Inflammatory macrophage treated with lipopolysaccharide for 4 hours (primary cell): ENCODE measurements at places on chromosomes 1 and 21.

DNA sequence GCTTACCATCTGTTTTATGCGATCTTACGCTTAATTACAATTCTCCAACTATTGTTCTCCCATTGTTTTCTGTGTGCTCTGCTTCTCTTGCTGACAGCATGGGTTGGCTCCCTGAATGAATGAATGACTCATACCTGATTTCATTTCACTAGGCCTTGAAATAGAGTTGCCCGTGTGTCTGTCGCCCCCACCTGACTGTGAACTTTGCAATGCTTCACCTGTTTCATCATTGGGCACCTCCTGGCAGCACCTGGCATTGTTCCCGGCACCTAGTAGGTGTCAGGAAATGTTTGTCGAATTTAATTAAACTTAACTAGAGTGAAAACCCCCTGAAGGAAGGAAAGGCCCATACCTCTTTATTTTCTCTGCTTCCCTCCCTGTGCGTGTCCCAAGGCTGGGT is 120.5 kb upstream of the KLHDC7A start:
- DNase-seq: no peak

DNA sequence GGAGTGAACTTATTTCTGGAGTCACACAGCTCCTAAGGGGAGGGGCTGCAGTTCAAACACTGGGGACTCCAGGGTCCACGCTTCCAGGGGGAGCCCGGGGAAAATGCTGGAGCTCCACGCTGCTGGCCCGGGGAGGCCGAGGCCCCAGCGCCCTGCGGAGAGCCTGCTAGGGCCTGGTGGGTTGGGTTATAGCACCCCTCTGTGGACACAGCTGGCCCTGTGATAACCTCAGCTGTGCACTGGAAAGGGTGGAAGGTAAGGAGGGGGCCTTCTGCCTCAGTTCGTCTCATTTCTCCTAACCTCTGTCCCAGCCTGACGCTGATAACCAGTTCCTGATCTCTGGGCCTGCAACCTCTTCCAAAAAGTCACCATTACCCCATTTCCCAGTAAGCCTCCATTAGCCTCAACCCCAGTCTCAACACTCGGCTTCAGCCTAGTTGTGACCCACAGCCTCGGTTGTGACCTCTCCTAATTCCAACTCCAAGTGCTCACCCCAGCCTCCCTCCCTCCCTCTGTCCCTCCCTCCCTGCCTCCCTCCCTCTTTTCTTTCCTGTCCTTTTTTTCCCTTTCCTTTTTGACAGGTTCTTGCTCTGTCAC is 7.1 kb downstream of the NBL1 start:
- DNase-seq: peak; percentile 46

DNA sequence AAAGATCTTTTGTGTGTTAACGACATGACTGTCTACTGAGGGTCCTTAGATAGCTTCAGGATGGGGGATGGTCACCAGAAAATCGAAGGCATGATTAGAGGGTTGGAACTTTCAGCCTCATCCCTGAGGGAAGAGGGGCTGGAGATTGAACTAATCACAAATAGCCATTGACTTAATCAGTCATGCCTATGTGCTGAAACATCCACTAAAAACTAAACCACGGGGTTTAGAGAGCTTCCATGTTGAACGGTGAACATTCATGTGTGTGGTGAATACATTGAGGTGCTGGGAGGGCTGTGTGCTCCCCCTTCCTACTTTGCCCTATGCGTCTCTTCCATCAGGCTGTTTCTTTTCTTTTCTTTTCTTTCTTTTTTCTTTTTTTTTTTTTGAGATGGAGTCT is 17.0 kb downstream of the RBP7 start:
- DNase-seq: no peak

DNA sequence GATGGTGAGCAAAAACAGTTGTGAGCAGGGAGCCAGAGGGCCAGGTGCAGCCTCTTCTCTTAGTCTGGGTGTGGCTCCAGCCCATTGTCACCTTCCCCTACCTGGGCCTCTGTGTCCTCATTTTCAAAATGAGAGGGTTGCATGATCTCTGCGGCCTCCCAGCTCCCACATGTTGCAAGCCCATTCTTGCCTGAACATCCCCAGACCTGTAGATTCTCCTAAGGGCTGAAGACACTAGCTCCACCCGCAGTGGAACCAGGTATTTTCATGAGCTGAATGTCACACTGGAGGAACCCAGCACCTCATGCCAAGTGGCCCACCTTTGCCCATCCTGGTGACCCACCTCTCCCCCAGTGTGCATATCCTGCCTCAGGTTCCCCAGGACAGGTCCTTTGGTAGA is 12.3 kb downstream of the IKBKE start:
- DNase-seq: no peak

DNA sequence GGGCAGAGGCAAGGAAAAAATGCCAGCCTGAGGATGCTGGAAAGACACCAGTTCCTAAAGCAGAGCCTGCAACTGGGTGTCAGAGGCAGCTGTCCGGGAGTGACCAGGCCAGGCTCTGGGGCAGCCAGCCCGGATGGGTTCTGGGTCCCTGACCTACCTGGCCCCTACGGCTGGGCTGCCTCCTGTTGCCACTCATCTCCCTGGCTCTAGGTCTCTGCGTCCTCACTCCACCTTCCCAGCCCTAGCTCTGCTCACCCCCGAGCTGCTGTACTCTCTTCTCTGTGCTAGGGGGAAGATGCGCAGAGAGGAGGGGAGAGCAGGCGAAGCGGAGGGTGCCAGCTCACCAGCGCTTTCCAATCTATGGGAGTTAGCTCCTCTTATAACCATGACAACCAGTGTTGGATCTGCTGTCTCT is 9.0 kb downstream of the ARHGEF2 start:
- no peak for DNase-seq

- DNase-seq: peak; percentile 42
Observed at GRCh38 chr21:37565530-37566223, 199.1 kb downstream of the DYRK1A start.

DNA sequence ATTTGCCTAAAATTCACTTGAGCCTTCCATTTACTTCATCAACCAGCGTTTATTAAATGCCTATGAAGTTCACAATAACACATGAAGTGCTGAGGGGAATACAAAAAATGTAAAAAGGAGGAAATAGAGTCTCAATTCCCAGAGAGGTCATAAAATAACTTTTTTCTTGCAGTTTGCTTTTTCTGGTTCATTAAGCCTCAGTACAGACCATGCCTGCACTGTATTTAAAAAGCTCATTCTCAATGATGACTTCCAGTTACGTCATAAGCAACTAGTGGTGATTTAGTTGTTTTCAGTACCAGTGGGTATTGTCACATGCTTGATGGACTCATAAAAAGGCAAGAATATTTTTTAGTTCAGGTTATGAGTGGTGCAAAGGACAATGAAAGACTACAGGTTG is 160.1 kb upstream of the UBE2U start:
- no peak for DNase-seq

- DNase-seq: no peak
Observed at GRCh38 chr1:194062526-194062925, 876.1 kb upstream of the B3GALT2 start.

- DNase-seq: no peak
Observed at GRCh38 chr1:33655496-33655895, 183.1 kb downstream of the ZSCAN20 start.

DNA sequence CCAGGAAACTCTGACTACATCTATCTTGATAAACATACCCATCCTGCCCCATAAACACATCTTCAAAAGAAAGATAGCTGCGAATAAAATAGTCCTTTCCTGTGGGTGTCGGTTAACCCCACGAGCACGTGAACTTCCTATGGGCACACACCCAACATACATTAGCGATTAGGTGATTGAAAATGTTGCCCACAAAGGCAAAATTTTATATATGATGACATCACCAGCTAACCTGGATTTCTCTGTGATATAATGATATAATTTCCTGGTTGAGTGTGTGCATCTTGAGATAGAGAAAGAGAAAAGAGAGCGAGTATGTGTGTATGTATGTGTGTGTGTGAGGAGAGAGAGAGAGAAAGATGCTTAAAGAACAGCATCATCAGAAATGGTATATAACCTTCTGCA is 296.1 kb downstream of the PTPRC start:
- DNase-seq: no peak

DNA sequence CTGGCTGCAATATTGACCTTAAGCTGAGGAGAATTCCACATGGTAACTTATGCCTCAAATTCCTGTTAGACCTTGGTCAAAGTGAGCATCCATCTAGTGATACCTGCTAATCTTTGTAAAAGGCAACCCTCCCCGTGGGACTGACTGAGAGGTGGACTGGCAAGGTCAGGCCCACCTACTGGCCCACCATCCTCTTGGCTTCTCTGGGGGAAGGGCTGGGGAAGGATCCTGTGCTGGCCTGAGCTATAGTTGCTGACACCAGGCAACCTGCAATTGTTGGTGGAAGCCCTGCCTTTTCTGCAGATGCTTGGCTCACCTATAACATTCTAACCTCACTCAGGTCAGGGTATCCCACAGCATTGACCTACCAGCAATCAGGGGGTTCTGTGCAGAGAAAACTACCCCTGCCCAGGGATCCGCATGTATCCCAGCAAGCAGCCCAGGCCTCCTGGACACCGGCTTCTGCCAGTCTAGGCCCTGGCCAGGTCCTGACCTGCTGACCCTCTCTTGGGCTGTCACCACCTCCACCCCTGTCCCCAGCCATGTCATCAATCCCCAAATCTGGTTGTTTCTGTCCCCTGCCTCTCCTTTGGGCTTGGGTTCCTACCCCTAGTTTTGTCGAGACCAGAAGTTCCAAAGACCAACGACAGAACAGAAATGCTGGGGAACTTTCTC is 108.1 kb upstream of the EDN2 start:
- DNase-seq: no peak

GRCh38 chr21:44723177-44724131 is 12.1 kb upstream of the TSPEAR start:
- no peak for DNase-seq

- no peak for DNase-seq
Observed at GRCh38 chr1:66523562-66523961, 10.4 kb upstream of the SGIP1 start.

GRCh38 chr1:169882039-169882511 is 11.6 kb downstream of the SCYL3 start:
- no peak for DNase-seq

- DNase-seq: no peak
Observed at GRCh38 chr1:67019600-67020136, 34.3 kb downstream of the SLC35D1 start.

DNA sequence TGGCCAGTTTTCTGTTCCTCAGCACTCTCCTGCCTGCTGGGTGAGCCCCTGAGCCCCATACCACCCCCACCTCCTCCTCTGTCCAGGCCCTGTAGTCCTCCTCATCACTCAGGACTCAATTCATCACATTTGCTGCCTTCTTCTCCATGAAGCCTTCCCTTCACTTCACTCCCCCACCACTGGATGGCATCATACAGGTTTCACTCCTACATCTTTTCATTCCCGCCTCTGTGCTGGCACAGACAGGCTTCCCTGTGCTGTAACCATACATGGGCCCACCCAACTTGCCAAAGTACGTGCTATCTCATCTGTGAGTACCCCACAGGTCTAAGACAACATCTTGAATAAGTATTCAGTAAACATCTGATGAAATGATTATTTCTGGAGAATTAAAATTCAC is 56.9 kb downstream of the SLC45A1 start:
- no peak for DNase-seq

- no peak for DNase-seq
Observed at GRCh38 chr1:117046781-117047180, 13.3 kb upstream of the TTF2 start.

DNA sequence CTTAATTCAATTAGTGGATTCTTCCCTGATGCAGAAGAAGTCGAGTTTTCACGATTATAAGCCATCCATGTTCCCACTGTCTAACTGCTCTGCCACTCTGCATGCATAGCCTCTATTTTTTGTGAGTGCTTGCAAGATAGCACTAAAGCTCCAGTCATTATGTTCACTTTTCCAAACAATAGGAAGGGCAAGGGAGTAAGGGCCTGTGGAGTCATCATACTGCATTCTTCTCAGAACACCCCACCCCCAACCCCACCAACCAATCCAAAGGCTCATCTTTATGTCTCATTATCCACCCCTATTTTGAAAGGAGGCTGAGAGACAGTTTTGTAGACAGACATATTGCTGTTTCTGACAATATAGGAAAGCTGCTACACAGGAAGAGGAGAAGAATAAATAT is 471.7 kb upstream of the ADGRL2 start:
- DNase-seq: no peak

DNA sequence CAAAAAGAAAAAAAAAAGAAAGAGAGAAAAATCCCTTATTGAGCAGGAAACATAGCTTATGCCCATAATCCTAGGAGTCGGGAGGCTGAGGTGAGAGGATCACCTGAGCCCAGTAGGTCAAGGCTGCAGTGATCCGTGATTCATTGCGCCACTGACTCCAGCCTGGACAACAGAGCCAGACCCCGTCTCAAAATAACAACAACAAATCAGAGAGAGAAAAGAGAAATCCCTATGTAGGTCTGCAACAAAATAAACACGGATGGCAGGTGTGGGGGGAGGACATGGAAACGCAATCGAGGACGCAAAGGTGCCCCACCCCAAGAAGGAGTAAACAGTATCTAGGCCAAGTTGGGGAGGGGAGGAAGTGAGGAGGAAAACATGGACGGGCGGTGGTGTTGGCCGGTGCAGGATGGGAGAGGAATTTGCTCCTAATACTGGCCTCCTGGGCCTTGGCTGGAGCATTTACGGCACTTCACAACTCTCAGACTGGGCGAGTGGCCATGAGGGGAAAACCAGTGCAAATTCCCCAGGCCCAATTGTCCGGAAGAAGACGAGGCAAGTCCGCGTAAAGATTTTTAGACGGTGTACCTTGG is 609 bp upstream of the CHTOP start:
- no peak for DNase-seq

GRCh38 chr1:193539731-193540459 is 353.5 kb upstream of the B3GALT2 start:
- DNase-seq: no peak

DNA sequence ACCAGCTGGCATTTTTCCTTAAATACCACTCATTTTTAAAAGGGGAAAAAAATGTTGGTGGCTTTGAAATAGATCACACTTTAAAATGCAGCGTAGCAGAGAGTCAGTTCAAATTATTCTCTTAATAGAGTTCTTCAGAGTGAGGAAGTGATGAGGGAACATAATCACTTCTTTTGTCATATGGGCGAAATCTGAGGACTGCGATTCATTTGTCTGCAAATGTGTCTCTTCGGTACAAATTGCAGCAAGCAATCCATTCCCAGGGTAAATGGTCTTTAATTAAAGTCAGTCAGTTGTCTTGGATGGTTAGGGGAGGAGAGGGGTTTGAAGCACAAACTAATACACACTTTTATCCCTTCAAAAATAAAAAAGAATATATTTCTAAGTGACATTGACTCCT is 86.0 kb upstream of the SELENON start:
- DNase-seq: no peak

DNA sequence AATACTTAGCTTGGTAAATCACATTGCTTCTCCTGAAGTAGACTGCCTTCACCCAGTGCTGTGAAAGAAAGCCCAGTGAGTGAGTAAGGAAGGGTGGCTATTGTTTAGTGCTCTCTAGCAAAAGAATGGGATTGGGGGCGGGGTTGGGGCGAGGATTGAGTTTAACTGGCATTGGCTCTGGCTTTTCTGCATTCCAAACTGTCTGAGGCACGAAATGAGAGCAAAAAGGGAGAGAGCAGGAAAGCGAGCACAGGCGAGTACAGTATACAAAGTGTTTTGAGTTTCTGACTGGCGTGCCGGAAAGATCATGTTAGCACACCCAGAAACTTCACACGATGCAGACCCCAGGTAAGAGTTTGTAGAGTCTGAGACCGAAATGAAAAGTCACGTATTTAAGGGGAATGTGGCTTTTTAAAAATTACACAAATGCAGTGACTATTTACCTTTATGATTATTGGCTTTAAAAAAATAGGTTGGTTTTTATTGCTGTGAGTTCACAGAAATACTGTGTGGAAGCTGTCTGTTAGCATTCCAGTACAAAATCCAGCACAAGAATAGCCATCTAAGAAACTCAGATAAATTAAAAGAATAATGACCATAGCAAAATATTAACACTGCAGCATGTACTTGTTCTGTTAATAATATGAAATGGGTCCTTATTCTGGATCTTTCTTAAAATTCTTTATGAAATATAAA is 155.4 kb downstream of the CLEC20A start:
- DNase-seq: no peak
